Activated gamma-delta T cell (primary cell): ENCODE measurements at places on chromosomes 1 and 21.

- no peak for DNase-seq
These were observed 14.5 kb upstream of the COG2 start for GRCh38 chr1:230627767-230628166.

GRCh38 chr1:31577515-31578192 lies 1.3 kb downstream of the TINAGL1 start:
- no peak for DNase-seq

DNA sequence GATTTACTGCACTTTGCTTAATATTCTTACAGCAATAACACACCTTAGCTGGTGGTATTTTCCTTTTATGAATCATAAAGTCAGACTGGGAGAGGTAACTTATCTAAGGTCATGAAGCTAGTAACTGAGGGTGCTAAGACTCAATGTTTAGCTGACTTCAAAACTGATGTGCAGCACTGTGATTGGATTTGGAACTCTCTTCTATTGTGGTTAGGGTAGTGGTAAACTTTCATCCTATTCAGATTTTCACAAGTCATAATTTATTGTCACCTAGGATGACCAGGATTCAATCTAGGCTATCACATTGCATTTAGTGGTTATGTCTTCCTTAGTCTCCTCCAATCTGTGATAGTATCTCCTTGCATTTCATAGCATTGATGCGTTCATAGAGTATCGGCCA lies 18.9 kb downstream of the EPB41 start:
- no peak for DNase-seq

DNA sequence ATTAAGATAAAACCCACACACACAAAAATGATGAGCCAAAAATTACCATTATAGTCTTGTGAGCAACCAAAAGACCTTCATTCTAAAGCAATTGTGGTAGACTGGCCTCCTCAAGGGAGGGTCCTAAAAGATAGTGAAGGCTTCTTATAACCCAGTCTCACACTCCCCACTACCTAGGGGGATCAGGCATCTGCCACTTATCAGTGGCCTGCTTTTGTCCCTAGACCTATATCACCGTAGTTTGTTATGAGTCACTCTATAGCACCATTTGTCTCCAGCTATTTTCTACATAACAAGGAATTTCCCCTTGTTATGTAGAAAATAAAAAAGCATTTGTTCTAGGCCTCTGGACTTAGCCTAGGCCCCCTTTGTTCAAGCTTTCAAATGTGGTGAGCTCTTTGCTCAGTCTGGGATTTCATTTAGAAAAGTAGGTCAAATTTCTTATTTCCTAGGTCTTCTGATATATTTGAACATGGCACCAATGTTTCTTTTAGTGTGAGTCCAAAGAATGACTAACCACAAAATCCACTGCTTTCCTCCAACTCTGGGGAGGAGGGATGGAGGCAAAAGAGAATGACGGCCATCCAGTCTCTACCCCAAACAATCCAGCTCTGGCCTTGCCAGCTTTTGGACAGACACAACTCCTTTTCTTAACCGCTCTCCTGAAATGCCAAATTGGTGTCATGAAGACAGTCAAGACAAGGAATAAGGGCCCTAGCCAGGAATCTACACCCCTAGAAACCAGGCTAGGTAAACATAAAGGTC lies 8.9 kb downstream of the ADAR start:
- DNase-seq, result no peak

- no peak for DNase-seq
These were observed 28.1 kb upstream of the WASF2 start for GRCh38 chr1:27517907-27518718.

DNA sequence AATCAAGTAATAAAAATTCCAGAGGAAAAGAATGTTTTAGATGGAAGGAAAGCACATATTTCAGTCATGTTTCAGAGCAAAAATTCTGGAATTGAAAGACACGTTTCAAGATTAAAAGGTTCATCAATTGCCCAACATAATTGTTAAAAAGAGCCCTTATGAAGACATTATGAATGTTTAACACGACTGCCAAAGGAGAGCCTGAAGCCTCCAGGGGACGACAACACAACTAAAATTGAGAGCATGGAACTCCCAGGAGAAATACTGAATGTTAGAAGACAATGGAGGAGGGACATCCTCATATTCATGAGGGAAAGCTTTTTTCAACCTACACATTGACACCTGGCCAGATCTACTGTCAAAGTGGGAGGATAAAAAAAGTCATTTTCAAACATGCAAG lies 16.0 kb downstream of the OR2T11 start:
- no peak for DNase-seq

DNA sequence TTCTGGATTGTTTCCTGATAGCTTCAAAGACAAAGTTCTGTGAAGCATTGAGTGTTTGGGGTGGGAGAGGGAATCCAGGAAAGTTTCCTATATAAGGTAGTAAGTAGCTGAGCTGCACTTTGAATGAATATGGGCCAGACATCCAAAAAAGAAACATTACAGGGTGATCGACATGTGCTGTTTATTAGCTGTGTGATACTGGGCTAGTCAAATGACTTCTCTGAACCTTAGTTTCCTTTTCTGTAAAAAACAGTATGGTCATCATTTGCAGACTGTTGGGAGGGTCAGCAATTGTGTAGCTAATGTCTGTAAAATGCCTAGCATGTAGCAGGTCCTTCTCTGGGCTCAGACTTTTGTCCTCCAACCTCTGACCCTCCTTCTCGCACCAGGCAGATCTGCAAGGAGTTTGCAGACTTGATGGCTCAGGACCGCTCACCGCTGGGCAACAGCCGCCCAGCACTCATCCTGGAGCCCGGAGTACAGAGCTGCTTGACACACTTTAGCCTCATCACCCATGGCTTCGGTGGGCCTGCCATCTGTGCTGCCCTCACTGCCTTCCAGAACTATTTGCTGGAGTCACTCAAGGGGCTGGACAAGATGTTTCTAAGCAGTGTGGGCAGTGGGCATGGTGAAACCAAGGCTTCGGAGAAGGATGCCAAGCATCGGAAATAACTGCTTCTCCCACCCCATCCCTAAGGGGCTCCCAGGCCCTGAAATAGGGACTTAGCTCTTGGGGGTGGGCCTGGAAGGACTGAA lies 21.1 kb downstream of the TFAP2E start:
- no peak for DNase-seq

- no peak for DNase-seq
These were observed 112.4 kb downstream of the TBX19 start for GRCh38 chr1:168392958-168393549.

DNA sequence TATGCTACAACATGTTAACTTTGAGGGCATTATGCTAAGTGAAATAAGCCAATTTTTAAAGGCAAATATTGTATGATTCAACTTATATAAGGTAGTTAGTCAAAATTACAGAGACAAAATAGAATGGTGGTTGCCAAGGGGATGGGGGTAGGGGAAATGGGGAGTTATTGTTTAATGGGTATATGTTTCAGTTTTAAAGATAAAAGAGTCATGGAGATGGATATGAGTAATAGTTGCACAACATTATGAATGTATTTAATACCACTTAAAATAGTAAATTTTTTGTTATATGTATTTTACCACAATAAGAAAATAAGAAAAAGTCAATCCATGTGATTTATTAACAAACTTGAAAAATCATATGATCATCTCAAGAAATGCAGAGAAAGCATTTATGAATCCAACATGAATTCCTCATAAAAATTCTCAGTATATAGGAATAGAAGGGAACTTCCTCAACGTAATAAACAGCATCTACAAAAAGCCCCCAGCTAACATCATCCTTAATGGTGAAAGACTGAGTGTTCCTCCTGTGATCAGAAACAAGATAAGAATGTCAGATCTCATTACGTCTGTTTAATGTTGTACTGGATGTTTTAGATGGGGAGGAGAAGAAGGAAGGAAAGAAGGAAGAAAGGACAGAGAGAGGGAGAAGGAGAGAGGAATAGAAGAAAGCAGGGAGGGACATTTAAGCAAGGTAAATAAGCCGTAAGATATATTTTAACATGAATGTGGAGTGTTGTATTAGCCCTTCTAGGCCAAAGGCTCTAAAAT lies 6.7 kb upstream of the TSEN15 start:
- DNase-seq, result no peak

DNA sequence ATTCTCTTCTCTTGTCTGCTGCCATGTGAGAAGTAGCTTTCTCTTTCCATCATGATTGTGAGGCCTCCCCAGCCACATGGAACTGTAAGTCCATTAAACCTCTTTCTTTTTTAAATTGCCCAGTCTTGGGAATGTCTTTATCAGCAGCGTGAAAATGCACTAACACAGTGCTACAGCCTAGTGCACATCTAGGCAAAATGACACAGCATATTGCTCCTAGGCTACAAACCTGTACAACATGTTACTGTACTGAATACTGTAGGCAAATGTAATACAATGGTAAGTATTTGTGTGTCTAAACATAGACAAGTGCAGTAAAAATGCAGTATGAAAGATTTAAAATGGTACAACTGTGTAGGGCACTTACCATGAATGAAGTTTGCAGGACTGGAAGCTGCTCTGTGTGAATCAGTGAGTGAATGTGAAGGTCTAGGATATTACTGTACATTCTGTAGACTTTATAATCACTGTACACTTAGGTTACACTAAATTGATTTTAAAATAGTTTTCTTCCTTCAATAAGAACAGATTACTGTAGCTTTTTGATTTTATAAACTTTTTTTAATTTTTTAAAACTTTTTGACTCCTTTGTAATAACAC lies 69.4 kb downstream of the RGS21 start:
- no peak for DNase-seq

- DNase-seq, result no peak
These were observed at the start of gene PLPPR5 for GRCh38 chr1:99004861-99005442. Gene PLPPR5, minus strand, starts transcription at chr1:99004861. Its CDS starts 190 bp downstream, at chr1:99004671.

GRCh38 chr1:195053478-195053877 lies 1554.8 kb downstream of the KCNT2 start:
- no peak for DNase-seq

DNA sequence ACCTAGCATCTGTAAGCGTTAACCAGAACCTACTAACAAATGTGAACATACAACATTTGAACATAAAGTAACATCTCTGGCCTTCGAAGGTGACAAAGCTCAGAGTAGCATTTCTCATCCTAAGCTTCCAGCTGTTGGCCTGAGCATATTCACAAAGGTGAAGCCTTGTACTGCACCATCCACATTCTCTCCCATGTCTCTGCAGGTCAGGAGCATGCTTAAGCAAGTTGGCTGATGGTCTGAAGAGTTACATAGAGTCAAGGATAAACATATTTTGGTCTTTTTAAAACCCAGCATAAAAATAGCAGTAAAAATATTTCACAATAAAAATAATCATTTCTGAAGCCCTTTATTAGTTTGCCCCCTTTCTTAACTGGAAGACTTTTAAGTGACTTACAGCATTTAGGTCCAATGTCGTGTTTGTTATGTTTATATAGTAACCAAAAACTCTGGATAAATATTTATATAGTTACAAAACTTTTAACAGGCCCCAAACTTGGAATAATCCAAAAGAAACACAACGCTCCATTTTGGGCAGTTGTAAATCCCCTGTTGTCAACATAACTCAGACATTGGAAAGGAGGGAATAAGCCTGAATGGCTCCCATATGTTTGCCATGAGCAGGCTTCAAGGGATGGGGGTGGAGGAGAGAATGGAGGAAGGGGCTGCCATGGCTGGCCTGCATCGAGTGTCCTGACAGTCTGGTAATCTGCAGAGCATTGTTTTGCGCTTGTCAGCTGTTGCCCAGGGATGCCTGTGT lies 42.8 kb upstream of the ENAH start:
- DNase-seq, result no peak

DNA sequence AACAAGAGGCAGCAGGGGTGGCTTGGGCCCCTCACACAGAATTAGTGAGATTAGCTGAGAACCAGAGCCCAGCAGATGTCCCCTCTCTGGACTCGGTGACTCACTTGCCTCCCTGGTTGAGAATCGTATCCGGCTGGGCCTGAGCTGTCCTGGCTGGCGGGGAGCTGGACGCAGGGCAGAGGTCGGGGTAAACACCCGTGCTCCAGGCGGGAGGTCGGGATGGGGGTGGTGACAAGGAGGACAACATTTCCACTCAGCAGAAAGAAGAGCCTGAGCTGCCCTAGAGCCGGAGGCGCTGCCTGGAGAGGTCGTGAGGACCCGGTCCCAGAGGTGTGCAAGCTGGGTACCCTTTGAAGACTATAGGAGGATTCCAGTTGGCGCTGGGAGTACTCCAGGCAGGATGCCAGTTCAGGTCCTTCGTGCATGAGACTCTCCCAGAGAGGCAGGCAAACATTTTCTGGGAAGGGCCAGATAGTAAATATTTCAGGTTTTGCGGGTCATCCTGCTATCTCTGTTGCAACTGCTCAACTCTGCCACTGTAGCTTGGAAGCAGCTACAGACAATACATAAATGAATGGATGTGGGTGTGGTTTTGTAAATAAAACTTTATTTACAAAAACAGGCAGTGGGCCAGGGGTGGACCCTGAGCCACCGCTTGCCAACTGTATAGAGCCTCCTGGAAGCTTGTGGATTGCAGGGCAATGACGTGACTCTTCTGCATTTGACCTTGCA lies 116.8 kb upstream of the WNT4 start:
- no peak for DNase-seq

DNA sequence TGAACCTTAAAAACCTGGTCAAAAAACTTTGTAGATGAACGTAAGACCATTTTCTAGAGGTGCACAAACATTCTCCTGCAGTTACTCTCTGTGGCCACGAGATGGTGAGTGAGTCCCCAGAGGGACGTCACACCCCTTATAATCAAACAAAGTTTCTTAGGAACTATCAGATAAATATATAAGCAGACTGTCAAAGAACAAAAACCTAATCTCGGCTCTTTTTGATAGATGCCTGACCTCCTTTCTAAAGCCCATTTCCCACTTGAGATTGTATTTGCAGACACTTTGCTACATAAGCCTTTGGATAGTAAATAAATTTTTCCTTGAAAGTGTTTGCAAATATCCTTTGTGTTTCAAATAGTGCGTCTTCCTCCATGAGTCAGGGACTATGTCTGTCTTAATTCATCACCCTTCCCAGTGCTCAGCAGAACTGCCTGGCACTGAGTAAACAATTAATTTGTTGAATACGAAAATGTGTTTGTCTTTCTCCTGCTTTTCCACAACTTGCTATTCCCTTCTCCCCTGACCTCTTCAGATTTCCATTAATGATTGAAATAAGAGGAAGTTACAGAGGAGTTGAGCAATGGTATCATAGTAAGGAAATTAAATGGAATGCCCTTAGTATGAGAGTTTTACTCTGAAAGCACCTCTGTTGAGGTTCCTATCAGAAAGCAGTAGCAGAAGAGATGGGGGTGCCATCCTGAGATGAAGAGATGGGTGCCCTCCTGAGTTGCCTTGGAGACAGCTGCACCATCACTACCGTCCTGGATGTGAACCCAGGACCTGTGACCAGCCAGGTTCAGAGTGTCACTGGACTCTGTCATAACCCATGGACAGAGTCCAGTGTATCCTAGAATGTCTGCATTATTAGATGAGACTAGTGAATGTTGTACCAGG lies 57.8 kb upstream of the RAVER2 start:
- DNase-seq, result no peak

GRCh38 chr1:155244368-155245162 lies 10.7 kb downstream of the ENTREP3 start:
- peak; percentile 87 for DNase-seq
